ENCODE measurements at places on chromosomes 13 and 19.

DNA sequence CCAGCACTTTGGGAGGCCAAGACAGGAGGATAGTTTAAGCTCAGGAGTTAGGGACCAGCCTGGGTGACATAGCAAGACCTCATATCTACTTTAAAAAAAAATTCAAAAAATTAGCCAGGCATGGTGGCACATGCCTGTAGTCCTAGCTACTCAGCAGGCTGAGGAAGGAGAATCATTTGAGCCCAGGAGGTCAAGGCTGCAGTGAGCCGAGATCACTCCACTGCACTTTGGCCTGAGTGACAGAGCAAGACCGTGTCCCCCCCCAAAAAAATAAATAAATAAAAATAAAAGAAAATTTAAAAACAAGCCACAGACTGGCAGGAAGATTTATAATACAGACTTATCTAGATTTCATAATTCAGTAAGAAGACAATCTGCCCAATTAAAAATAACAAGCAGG is 14.8 kb downstream of the PSPC1 start:
- no peak for DNase-seq

- DNase-seq, result no peak
These were observed 749 bp downstream of the GATAD2A start for GRCh38 chr19:19405971-19406877.

- no peak for DNase-seq
These were observed 63.9 kb downstream of the LATS2 start for GRCh38 chr13:20997301-20998161.

- DNase-seq, result no peak
These were observed 112.4 kb downstream of the NUFIP1 start for GRCh38 chr13:44876782-44877324.

GRCh38 chr13:63614874-63615612 is 2199.4 kb upstream of the PCDH20 start:
- no peak for DNase-seq

GRCh38 chr19:15101479-15102082 is 5.6 kb upstream of the SYDE1 start:
- DNase-seq, result no peak

DNA sequence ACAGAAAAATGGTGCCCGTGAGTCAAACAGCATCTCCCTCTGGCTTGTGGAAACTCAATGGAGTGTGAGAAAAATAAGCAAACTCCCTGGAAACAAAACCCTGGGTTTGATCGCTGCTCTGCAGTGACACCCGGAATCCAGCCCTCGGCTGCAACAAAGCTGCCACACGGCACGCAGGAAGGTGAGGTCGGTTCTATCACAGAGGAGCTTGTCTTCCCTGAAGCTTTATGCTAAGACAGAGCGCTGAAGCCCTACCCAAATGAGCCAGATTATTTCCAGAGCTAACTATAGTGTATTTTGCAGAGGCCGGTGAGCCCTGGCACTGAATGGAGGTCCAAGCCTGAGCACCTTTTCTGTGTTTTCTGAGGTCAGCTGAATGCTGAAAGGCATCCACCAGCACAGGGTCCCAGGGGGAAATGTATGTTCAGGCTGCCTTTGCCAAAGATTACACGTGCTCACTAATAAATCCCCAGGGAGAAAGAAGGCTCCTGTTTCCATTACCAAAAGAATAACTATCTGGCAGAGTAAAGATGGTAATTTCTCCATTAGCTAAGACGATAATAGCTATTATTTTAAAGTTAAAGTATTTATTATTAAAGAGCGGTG is 77.8 kb downstream of the TSHZ3 start:
- no peak for DNase-seq

GRCh38 chr13:20993661-20994440 is 67.5 kb downstream of the LATS2 start:
- DNase-seq, result no peak

- DNase-seq, result no peak
These were observed 4.0 kb upstream of the IRGC start for GRCh38 chr19:43711751-43712355.

- DNase-seq, result no peak
These were observed 265.1 kb upstream of the EDNRB start for GRCh38 chr13:78183732-78184131.

DNA sequence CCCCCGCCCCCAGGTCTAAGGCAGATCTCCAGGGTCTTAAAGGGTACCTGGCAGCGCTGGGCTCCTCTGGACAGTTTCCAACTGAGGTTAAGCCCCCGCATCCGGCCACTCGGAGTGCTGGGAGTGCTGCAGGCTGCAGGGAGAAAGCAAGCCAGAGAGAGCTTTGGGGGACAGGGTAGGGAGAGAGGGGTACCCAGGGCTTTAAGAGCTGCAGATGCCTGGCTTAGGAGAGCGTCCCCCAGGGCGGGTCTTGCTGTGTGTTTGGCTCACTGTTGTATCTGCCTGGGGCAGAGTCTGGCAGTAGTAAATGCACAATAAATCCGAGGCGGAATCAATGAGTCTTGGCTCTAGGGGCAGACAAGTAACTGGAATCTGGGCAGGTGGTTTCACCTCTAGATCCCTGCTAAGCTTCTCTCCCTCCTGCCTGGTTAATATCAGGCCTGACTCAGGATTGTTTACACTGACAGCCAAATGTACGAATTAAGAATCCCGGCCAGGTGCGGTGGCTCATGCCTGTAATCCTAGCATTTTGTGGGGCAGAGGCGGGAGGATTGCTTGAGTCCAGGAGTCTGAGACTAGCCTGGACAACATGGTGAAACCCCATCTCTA is 798 bp upstream of the COX6B2 start:
- no peak for DNase-seq

DNA sequence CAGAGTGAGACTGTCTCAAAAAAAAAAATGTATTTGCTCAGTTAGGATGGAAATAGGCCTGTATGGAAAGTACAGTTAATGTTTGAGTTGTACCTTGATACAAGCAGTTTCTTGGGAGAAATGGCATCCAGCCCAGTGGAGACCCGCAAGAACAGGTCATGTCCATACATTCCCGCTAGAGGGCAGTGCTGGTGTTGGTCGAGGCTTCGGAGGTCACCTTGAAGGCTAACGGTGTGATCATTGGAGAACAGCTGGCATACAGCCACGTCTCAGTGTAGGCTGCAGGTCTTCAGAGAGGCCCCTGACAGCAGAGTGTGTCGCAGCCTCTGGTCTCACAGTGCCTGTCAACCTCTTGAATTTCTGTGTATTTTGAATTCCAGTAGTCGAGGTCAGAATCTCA is 7.5 kb downstream of the ZNF610 start:
- DNase-seq, result peak; percentile 35

Measured in globus pallidus (tissue), 1 donor.